Left kidney (tissue), 8 donors: ENCODE measurements at places on chromosomes 1 and 21.

DNA sequence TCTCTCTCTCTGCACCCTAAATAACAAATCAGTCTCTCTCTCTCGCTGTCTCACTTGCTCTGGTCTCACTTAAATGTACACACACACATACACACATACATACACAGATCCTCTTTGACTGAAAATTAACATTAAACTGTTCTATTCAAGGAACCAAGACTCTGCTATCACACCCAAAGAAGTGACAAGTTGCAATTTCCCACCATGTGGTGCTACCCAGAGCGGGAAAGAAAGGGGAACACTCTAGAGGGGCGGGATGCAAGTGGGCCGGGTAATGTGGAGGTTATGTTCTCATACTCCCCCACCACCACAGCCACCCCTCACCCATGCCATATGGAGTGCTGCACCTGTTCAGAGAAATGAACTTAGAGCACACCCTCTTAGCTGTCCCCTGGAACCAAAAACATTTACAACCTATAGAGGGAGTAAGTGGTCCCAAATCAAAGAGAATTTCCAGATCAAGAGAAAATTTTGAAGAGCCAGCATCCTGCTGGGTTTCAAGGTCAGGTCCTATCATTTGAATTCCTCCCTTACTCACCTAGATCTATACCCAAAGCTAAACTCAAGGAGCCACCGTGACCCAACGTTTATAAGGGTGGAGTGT is 319.4 kb downstream of the BRINP2 start:
- no peak for DNase-seq

DNA sequence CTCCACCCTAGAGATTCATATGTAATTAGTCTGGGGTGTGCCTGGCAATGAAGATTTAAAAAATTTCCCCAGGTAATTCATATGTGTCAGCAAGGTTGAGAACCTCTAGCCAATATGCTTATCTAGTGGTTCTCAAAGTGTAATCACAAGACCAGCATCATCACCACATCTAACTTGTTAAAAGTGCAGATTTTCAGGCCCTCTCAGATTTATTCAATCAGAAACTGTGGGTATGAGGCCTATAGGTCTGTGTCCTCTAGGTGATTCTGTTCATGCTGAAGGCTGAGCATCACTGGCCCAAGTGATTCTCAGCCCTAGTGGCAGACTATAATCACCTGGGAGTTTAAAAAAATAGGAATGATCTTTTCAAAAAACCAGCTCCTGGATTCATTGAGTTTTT is 75.9 kb downstream of the SWT1 start:
- no peak for DNase-seq

DNA sequence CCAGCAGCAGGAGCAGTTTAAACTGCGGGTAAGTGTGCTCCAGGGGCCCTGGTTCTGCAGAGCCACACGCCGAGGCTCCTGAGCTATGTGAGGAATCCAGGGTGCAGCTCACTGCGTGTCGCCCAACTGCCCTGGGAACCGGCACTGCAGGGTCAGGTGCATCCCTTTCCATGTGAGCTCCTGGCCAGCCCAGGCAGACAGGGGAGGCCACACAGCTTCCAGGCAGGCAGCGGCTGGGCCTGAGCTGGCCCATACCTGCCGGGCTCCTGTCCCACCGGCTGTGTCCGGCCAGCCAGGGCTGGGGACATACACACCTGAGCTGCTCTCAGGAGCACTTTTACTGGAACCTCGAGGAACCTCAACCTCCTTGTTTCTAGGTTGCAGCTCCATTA is 18.6 kb upstream of the COL18A1 start:
- DNase-seq: no peak

GRCh38 chr1:155996166-155996565 is 17.8 kb upstream of the ARHGEF2 start:
- DNase-seq: no peak

DNA sequence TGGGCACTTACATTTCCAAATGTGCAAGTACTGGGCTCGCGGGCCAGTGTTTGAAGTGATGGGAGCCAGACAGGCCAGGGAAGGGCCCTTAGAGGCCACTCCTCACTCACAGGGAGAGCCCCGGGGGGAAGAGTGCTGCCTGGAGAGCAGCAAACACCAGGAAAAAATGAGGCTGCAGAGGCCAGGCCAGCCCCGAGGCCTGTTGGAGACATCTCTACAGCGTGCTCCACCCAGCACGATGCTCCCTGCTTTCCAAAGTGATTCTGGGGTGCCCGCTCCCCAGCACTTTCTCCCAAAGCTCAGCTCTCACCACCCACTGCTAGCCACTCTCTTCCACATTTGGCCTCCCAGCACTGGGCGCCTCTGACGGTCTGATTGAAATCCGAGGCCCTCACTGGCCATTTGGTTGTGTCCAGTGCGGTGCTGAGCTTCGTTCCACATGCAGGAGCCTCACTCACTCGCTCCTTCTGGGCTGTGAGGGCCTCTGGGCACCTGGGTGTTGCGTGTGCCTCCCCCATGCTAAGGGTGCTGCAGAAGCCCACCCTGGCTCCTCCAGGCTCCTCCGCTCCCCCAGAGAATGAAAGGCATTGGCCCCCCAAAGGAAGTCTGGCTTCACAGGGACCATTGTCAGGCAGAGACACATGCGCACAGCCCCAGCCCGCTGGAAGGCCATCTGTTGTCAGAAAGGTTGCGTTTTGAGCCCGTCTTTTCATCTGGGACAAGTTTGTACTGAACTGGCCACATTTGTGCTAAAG is 385.4 kb upstream of the VAMP3 start:
- DNase-seq: no peak

DNA sequence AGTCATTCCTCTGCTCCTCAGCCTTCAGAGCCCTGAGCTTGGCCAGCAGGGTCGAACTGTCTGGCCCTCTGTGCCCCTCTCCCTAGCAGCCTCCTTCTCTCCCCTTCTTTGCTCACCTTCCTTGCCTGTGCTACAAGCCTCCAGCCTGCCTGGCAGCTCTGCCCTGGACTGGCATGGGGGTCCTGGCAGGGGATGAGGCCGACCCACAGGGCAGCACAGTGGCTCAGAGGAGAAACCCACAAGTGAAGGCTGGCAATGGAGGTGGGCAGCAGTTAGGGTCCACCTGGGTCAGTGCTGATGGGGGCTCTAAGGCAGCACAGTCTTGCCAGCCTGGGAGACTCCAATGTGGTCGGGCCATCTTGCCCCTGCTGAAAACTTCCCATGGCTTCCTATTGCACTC is 274.2 kb downstream of the GRIK3 start:
- no peak for DNase-seq

GRCh38 chr1:239058190-239058589 is 328.2 kb upstream of the CHRM3 start:
- DNase-seq: no peak

- no peak for DNase-seq
Measured at GRCh38 chr21:21175798-21176334, 177.7 kb downstream of the NCAM2 start.

DNA sequence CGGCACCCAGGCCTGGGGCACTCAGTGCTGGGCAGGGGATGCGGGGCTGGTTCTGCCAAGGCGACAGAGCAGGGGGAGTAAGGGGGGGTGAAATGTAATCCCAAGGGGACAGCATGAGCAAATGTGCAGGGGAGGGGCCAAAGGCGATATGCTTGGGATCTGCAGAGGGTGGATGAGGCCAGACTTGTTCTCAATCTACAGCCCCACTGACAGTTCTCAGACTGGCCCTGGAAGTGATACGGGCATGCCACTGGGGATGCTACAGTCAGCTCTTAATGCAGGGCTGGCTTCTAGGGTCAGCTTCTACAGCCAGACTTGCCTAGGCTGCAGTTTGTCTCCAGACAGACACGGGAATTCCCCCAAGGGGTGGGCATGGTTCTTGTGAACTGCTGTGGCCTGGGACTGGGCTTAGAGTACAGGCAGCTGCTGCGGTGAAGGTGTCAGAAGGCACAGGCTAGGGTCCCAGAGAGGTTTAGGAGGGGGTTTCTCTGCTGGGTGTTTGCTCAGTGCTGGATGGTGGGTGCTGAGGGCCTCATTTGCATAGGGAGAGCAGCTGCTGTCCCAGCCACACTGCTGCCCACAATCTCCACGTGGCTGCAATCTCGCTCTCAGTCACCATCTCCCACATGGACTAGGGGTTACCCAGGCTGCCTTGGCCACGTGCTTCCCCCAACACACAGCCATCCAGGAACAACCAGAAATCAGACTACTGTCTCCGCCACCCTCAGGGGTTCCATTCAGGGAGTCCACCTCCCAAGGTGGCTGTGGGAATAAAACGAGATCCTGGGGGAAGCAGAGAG is 190.1 kb downstream of the HIVEP3 start:
- DNase-seq: no peak

- DNase-seq: no peak
Measured at GRCh38 chr1:184272175-184272866, 114.5 kb upstream of the C1orf21 start.

GRCh38 chr1:223707256-223708000 is 4.9 kb upstream of the CAPN2 start:
- DNase-seq: no peak

DNA sequence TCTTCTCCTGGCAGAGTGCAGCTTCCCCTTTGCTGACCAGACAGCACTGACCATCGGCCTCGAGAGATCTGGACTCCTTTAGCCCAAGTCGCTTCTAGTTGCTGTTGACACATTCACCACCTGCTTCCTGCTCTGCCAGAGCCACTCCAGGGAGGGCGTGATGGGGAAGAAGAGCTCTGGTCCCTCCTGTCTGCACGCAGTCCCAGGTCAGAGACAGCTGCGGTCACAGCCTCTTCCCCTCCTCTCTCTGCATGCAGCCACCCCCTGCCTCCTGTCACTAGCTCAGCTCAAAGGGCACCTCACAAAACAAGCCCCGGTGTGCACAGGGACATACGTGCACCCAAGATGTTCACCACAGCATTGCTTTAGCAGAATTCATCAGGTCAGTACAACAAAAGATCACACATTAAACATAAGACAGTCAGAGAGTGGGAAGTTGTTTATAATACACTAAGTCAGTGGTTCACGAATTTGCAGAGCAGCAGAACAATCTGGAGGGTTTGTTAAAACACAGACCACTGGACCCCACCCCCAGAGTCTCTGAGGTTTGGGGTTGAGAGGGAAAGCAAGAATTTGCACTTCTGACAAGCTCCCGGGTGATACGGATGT is 132.9 kb downstream of the SYF2 start:
- no peak for DNase-seq

- no peak for DNase-seq
Measured at GRCh38 chr1:40780678-40781607, 2.6 kb upstream of the KCNQ4 start.

DNA sequence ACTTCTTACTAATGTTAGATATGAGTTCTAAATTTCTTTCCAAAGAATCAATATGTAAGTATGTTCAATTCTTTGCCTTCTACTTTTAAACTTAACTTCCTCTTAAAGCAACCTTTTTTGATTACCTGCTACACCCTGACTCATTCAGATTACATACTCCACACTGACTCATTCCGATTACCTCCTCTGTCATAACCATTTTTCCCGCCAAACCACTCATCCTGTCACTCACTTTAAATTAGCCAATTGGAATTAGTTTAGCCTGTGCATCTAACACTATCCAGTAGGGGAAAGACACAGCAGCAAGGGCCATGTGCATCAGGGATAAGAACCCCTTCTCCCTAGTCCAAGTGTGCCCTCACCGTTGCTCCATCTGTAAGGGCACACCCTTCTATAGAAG is 815.5 kb downstream of the BRINP3 start:
- DNase-seq: no peak

DNA sequence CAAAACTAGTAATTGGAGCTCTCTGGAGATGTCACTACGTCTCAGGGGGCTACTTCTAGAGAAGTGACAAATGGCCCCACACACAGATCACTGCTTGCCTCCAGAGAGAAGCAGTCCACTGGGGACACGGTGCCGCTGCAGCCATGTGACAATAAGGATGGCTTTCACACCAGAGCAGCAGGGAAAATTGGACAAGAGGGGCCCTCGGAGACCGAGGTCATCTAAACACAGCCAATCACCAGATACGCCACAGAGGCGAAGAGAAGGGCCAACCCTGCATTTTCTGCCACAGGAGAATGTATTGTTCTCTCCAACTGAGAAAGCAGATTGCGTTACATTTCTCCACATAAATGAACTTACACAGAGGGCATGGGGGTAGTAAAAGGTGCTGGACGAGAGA is 51.2 kb upstream of the TIAM1 start:
- no peak for DNase-seq

GRCh38 chr1:31798433-31799195 is 17.2 kb downstream of the SPOCD1 start:
- DNase-seq: no peak

- DNase-seq: no peak
Measured at GRCh38 chr1:228142155-228142691, 2.1 kb downstream of the GUK1 start.

DNA sequence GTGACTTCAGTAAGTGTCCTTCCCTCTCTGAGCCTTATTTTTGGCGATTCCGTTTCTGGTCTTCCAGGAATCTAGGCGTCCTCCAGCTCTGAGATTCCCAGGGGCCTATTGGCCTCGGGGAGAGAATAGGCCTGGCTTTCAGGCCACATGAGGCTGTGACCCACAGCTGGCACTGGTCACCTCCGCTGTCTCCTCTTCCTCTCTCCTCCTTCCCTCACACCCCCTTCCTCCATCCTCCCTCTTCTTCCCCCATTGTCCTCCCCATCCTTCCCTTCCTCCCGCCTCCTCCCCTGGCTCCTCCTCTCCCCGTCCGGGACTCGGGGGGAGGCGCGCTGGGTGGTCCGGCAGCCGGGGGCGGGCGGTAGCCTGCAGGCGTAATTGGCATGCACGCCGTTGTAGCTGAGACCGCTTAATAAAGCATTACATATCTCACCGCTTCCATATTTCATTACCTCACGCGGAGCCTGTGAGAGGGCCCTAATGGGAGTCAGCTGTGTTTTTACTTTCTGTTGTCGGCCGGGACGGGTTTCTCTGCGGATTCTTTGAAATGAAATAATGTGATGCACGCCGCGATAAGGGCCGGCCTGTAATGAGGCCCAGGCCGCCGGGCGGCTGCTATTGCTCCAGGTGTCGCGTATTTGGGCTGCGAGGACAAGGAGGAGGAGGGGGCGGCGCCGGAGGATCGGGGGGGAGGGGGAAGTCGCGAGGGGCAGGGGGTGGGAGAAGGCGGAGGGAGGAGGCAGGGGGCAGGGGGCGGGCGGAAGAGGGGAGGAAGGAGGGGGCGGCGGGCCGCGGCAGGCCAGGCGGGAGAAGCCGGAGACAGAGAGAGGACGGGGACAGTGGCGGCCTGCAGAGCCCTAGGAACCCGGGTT is 95.3 kb downstream of the FOXD2 start:
- DNase-seq: peak; percentile 85

DNA sequence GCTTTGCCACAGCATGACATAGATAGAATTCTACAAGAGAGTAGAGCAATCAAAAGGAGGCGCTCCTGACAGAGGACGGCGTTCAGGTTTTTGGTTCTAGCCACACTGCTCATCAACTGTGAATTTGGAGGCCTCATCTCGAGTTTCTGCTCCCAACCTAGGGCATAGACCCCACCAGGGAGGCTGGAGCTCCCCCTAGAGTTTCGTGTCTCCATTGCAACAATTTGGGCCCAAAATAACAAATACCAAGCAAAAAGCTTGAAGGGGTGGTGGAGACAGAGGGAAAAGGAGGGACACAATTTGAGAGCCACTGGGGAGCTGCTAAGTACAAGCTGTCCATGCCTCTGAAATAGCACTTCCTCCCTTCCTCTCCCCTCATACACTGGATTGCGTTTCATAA is 297.0 kb downstream of the GPATCH2 start:
- no peak for DNase-seq

- DNase-seq: no peak
Measured at GRCh38 chr1:111145963-111146768, 6.1 kb downstream of the CEPT1 start.

- no peak for DNase-seq
Measured at GRCh38 chr1:119632841-119633240, 15.2 kb downstream of the ZNF697 start.
